CD4-positive, alpha-beta memory T cell (primary cell): ENCODE measurements at places on chromosomes 7 and 10. TPM values are rescaled to one million over a fixed set of nuclear protein-coding genes. Genes with fewer than 3 reads are reported as not detected.

DNA sequence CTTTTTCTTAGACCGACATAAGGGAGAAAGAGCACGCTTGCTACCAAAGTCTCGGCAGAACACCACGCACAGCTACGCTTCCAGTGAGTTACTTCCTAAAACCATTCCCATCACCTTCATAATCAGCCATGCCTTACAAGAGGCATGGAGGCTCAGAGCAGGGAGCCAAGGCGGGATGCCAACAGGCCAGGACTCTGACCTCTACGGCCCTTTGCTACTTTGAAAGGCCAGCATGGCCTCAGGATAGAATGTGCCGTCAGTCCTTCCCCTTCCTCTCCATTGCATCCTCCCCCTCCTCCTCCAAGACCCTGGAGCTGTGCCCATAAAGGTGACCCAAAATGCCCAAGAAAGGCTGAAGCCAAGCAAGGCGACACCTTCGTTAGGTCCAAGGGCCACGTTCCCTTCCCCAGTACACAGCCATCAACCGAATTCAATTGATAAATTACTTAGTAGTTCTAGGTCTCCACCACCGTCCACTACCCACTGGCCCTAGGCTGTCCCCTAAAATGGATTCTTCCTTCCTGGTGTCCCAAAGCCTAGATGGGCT is 5.7 kb downstream of the PRKAG2 start:
- no peak for DNase-seq

The TYW1B gene
- polyA plus RNA-seq, result 2.3 TPM

- no peak for DNase-seq
Measured at GRCh38 chr10:110710621-110711020, 66.5 kb downstream of the RBM20 start.

The ASZ1 gene
- not detected for polyA plus RNA-seq

The BET1 gene
- 14.6 TPM for polyA plus RNA-seq

DNA sequence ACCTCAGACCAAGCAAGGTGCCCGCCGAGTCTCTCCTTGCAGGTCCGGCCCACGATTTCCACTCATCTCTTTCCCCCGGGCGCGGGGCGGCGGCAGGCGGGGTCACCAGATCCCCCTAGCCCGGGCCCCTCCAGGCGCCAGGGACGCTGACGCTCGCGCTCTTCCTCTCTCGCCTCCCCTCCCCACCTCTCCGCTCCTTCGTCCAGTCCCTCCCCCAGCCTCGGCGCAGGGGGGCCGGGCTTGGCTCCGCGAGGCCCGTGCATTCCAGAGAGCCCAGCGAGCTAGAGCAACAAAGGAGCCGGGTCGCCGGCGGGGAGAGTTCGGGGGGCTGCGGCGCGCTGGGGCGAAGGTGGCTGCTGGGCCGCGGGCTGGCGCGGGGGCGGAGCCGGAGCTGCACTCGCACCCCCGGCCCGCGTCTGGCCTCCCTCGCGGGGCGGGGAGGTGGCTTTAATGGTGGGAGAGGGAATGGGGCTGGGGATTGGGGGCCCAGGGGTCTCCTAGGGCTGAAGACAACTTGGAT is at the start of gene SMO:
TSS of gene SMO (plus strand) at position 262 of the 520 bp plus-strand sequence. CDS start 519 bp downstream, outside the sequence.
- no peak for DNase-seq

- no peak for DNase-seq
Measured at GRCh38 chr10:13956826-13957225, 370.1 kb downstream of the PRPF18 start.

The CAV2 gene
- not detected for polyA plus RNA-seq

GRCh38 chr7:11127988-11128387 is 154.3 kb downstream of the PHF14 start:
- no peak for DNase-seq

- no peak for DNase-seq
Measured at GRCh38 chr10:103197903-103198302, 4.8 kb upstream of the NT5C2 start.

GRCh38 chr7:158094671-158095226 is 492.9 kb downstream of the PTPRN2 start:
- no peak for DNase-seq

The OR2A1 gene
- not detected for polyA plus RNA-seq

The CYP3A7 gene
- polyA plus RNA-seq, result 0.07 TPM
